ENCODE measurements at places on chromosomes 2 and 18.
A peak's percentile ranks its signal among the peaks of the same experiment; 100 is the strongest.

GRCh38 chr2:6782517-6783237 is 83.0 kb downstream of the CMPK2 start:
- no peak for DNase-seq

GRCh38 chr18:13258921-13259320 is 40.4 kb downstream of the LDLRAD4 start:
- DNase-seq: no peak

GRCh38 chr2:202918860-202919259 is 6.8 kb downstream of the CARF start:
- no peak for DNase-seq

DNA sequence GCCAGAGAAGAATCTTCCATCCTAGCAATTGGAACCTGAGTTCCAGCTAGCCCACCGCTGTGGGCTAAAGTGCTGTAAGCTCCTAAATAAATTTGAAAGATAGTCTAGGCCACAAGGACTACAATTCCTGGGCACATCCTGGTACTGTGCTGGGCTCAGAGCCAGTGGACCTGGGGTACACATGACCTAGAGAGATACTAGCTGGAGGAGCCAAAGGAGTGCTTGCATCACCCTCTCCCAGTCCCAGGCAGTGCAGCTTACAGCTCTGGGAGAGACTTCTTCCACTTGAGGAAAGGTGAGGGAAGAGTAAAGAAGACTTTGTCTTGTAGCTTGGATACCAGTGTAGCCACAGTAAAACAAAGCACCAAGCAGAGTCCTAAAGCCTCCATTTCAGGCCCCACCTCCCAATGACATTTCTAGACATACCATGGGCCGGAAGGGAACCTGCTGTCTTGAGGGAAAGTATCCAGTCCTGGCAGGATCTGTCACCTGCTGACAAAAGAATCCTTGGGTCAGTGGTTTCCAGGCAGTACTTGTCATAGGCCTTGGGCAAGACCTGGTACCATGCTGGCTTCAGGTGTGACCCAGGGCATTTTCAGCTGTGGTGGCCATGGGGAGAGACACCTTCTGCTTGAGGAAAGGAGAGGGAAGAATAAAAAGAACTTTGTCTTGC is 89.5 kb downstream of the TMEM185B start:
- DNase-seq: no peak

DNA sequence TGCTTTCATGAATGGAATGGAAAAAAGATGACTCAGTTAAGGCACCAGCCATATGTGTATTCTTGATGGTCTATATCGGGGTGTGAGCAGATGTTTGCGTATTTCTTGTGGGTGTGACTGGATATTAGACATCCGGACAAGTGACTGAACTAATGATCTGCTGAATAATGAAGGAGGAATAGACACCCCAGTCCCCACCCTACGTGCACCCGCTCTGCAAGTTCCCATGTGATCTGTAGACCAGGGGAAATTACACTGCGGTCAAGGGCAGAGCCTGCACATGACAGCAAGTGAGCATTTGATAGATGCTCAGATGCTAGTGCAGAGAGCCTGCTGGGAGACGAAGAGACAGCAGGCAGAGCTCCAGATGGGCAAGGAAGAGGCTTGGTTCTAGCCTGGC is 12.4 kb upstream of the PRLH start:
- DNase-seq: no peak

GRCh38 chr2:128973566-128973965 is 654.9 kb upstream of the HS6ST1 start:
- no peak for DNase-seq

DNA sequence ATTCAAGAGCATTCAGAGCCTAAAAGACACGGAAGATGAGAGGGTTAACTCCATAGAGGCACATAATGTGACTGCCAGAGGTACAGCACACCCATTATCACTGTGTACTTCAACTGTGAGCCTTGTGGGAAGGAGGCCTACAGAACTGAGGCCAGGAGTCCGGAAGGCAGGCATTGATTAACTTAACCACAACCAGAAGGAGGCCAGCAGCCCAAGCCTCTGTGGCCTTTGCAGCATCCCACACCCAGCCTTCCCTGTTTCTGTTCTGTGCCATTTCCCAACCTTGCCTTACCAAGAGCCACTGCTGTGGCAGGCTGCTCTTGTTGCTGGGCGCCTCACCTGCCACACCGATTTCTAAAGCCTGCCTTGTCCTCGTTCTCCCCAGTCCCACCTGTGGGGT is 27.2 kb downstream of the SIGLEC15 start:
- DNase-seq: no peak

- no peak for DNase-seq
These were observed 2.8 kb downstream of the SH3BP4 start for GRCh38 chr2:234954551-234954992.

DNA sequence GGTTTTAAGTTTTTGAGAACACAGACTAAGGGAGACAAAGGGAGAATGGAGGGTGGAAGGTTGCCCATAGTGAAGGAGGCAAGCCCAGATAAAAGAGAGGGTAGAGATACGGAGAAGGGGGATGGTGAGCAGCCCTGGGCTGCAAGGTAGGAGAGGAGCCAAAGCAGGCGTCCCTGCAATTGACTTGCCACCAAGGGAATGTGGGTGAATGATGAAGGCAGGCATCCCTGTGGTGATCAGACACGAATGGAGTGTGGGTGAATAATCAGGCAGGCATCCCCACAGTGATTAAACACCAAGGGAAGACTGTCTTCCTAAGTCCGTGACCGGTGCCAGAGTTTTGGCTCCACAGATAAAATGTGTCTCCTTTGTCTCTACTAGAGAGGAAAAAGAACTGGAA is 16.5 kb upstream of the ALPK2 start:
- no peak for DNase-seq

DNA sequence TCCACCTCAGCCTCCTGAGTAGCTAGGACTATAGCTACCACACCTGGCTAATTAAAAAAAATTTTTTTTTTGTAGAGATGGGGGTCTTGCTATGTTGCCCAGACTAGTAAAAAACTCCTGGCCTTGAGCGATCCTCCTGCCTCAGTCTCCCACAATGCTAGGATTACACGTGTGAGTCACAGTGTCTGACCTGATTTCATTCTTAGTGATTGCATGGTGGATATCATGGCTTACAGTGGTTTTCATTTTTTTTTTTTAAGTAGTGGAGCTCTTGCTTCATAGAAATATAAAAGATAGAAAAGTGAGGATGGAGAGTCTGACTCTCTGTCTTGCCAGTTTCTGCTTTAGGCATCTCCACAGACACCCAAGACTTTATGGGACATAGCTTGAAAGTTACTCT is 83.6 kb downstream of the CDC42EP3 start:
- DNase-seq: no peak

GRCh38 chr2:193377789-193378188 is 1183.1 kb upstream of the TMEFF2 start:
- DNase-seq: no peak

DNA sequence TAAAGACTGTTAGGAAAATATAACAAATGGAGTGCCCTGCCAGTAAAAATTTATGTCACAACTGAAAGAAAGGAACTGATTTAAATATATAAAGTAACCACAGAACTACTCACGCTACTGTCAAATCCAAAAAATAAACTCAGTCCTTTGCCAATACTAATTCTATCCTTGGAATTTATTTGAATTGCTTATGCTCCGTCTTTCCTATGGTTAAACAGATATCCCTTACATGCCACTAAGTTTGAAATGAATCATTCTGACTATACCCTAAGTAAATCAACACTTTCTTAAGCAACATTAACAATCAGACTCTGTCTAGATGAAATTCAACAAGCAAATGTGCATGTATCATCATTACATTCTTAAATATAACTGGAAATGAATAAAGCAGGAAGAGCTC is 9.8 kb downstream of the HNRNPLL start:
- DNase-seq: no peak

DNA sequence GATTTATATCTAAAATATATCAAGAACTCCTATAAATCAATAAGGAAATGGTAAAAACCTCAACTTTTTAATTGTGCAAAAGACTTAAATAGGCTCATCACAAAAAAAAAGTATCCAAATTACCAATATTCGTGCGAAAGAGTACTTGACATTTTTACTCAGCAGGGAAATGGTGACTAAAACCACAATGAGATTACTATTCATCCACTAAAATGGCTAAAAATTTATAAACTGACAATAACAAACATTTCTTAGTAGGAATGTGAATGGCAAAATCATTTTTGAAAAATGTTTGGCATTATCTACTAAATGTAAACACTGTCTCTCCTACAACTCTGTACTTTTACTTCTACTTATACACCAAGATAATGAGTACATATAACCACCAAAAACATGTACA is 184.8 kb upstream of the RND3 start:
- no peak for DNase-seq

DNA sequence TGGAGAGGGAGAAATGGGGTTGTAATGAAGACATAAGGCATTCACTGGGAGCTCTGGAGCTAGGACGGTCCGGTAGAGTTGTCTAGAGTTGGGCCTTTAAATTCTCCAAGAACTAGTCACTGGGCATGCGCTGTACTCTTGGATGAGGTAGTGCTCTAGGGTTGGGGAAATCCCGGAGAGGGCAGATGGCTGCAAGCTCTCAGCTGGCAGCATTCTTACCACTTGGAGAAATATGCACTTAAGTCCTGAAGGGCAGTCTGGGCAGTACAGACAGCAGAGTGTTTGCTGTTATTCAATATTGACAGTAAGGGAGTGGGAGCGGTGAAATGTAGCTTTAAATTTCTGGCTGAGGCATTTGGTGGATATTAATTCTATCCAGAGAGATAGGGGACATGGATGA is 214.6 kb downstream of the RDH14 start:
- DNase-seq: no peak

GRCh38 chr2:9656270-9656766 is 25.5 kb upstream of the YWHAQ start:
- peak; percentile 40 for DNase-seq

DNA sequence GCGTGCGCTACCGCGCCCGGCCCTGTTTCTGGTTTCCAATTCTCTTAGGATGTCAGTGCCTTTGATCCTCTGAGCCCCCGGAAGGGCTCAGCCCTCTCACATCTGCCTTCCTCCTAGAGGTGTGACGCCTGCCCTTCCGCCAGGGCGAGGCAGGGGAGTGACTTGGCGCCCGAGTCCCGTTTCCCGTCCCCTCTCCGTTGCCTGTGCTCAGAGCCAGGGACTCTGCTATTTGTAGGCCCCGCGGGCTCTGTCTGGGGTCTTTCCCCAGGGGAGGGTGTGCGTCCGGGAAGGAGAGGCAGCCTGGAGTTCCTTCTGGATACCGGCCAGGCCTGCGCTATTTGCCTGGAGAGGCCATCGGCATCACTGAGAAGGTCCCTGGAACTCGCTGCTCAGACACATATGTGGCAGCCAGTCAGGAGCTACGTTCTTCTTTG is 103.7 kb upstream of the TAF1B start:
- peak; percentile 29 for DNase-seq

DNA sequence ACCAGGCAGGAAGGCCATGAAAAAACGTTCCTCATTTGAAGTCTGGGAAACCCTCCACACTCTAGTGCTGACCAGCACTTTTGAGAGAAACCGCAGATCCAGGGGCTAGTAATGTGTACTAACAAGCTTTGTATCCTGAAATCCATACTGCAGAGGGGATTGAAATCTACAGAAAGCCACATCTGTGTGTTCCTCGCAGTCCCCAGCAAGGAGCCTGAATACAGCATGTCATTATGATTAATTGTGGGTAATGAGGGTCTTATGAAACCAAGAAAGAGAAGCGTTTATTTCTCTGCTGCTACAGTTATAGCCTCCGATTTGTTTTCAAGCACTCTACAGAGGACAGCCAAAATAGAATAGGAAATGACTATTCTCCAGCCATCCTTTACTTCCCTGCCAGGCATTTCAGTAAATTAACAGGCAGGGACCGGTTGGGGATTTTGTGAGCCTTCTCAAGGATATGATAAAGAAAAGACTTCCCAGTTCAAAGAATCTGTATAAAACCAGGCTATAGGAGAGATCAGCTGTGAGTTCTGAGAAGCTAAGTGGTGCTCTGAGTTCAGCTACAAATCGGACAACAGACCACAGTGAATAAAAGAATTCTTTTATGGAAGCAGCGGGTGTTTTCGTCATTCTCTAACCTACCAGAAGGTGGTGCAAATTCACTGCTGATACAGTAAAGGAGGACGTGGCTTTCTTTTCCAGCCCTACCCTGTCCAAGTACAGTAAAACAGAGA is 133.4 kb downstream of the INSIG2 start:
- DNase-seq: peak; percentile 8

GRCh38 chr2:227325839-227326195 is 766 bp downstream of the MFF start:
- no peak for DNase-seq

DNA sequence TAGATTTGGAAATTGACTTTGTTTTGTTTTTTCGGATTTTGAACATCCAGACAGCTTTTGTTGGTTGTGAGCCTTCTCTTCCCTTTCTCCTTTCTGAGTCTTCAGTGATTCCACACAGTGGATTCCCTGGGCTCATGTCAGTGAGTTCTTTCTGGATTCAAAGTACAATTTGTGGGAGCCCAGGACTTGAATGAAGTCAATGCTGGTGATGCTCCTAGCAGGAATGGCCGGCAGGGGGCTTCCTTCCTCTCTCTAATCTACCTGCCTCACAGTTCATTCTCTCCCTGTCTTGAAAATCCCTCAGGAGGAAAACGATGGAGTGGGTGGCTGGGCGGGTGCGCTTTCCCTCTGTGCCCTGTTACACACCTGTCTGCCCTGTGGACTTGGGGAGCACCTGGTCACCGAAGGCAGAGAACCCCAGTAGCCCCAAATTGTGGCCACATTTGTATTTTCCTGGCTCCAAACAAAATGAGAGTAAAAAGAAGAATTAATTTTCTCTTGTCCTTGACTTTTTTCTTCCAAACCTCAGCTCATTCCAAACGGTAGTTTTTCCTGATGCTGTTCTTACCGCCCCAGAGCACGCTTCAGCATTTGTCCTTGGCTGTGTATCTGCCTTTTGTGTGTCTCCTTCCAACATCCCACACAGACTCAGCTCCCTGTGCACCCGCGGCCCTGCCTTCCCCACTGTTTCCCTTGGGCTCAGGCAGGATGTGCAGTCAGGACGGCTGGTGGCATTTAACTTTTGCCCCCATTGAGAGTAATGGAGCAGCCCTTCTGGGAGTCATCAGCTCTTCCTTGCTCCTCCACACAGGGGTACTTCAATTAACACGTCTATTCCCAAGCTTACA is 86.6 kb downstream of the MARCO start:
- DNase-seq: no peak

Data from activated CD8-positive, alpha-beta memory T cell treated with anti-CD3 and anti-CD28 coated beads for 4 hours (primary cell).